ENCODE measurements at places on chromosomes 1 and 21.

- DNase-seq, result no peak
Observed at GRCh38 chr1:241411056-241411775, 54.2 kb upstream of the RGS7 start.

GRCh38 chr1:227010645-227011044 lies 70.6 kb downstream of the COQ8A start:
- no peak for DNase-seq

DNA sequence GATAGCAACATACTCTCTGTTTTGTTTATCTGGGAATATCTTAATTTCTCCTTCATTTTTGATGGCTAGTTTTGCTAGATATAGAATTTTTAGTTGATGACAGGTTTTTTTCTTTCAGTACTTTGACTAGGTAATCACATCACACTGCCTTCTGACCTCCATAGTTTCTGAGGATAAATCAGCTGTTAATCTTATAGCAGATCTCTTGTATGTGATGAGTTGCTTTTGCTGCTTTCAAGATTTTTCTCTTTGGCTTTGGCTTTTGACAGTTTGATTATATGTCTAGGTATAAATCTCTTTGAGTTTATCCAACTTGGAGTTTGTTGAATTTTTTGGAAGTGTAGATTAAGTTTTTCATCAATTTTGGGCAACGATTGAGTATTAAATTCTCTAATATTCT lies 142.6 kb downstream of the ZNF644 start:
- DNase-seq, result peak; percentile 35

GRCh38 chr1:4215391-4215790 lies 315.3 kb upstream of the C1orf174 start:
- DNase-seq, result no peak

GRCh38 chr1:78687315-78687714 lies 37.7 kb downstream of the IFI44 start:
- no peak for DNase-seq

DNA sequence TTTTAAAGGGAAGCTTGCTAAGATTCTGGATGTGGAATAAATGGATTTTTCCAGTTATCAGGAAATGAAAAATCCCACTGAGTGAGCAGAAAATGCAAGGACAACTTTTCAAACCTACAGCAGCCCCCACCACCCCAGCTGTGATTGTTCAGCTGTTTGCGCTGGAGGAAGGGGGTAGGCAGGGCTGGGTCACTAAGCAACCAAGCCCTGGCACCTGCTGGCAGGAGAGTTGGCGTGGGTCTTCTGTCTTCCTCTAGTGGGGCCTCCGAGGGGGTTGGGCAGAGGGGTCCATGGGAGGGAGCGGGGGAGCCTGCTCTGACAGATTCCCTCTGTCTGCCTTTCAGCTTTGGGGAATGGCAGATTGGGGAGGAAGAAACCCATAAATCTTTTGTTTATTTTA lies 45.3 kb downstream of the EIF2D start:
- no peak for DNase-seq

GRCh38 chr1:109239409-109240068 lies 9.8 kb upstream of the CELSR2 start:
- DNase-seq, result peak; percentile 38

DNA sequence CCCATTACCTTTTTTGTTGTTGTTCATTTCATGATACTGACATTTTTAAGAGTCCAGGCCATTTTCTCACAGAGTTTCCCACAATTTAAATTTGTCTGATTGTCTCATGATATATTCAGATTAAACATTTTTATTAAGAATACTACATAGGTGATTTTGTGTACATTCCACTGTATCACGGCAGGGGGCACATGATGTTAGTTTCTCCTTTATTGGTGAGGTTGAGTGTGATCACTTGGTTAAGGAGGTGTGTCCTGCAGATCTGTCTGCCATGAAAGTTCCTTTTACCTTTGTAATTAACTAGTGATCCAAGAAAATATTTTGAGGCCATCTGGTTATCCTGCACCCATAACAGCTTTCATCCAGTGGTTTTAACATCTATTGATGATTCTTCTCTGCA lies 11.8 kb downstream of the RTCA start:
- no peak for DNase-seq

All from amniotic epithelial cell (primary cell).